AG08396 (cell line): ENCODE measurements at places on chromosomes 13 and 19.
A peak's percentile ranks its signal among the peaks of the same experiment; 100 is the strongest.

- peak; percentile 82 for DNase-seq
Measured at GRCh38 chr19:49145573-49146407, 9.4 kb downstream of the HRC start.

- DNase-seq: peak; percentile 53
Measured at GRCh38 chr19:7516333-7516732, 430 bp downstream of the ZNF358 start.

DNA sequence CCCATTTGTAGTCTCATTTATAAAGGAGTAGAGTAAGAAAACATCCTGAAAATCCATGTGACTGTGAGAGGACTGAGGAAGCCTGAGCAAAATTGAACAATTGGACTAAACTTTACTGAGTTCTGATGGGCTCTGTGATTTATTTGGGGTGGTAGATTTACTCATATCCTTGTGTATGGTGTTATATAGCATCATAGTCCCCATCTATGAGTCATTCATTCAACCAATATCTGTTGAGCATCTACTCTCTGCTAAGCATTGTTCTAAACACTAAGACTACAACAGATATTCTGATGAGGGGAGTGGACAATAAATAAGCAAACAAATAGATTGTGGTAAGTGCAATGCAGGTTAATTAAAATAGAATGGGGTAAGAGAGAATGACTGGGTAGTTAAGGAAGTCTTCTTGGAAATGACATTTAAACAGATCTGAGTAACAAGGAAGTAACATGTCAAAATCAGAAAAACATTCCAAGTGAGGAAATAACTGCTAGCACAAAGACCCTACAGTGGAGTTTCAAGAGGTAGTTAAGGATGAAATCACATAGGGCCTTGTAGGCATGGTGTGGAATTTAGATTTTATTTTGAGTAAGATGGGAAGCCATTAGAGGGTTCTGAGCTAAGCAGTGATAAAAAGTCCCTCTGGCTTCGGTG, 36.3 kb upstream of the MLNR start:
- no peak for DNase-seq

- DNase-seq: no peak
Measured at GRCh38 chr19:35629332-35629633, 447 bp downstream of the RBM42 start.

GRCh38 chr19:5369962-5370367, 29.4 kb upstream of the PTPRS start:
- DNase-seq: peak; percentile 42

GRCh38 chr13:99393791-99394735, 86.9 kb upstream of the GPR183 start:
- DNase-seq: no peak

GRCh38 chr13:29129616-29130015, 309.5 kb downstream of the MTUS2 start:
- DNase-seq: no peak

DNA sequence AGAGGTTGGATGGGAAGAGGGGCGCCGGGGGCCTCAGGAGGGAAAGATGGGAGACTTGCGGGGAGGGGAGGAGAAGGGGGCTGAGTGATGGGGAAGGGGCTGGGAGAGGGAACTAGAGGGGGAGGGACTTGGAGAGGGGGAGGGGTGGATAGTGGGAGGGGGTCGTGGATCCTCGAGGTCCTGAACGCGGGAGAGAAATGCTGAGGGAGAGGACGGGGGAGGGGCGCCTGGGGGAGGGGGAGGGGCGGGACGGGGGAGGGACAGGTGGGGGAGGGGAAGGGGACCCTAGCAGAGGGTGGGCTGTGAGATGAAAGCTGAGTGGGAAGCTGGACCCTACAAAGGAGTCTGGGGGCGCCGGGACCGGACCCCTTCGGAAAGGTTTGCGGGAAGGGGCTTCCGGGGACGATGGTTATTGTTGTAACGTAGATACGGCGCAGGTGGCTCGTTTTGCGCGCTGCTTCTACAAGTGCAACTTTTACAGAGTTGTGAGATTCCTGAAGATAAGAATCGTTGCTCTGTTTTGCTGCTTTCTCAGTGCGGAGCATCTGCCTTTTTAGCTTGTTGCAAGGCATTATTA, 418 bp downstream of the ZNF444 start:
- DNase-seq: peak; percentile 51

DNA sequence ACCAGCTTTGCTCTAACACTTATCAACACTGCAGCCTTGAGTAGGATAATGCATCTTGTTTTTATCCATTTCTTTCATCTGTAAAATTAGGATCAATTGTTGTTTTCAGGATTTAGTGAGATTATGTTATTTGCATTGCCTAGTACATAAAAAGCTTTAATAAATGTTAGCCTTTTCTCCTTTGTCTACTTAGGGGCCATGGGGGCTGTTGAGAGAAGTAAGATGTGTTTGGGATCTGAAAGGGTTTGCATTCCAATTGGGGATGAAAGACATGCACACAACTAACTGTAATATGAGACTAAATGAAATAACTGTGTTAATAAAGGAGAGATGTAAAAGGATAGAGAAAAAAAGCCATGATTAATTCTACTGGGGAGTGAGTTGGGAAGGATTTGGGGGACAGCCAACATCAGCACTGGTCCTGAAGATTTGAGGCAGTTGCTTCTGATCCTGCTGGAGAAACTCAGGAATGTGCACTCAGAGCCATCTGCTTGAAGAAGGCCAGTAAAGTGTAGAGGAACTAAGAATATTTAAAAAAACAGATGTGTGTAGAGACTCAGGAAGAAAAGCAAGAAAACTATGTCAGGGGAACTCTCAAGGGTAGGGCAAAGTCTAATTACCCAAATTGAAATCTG, 236.3 kb downstream of the OLFM4 start:
- no peak for DNase-seq

DNA sequence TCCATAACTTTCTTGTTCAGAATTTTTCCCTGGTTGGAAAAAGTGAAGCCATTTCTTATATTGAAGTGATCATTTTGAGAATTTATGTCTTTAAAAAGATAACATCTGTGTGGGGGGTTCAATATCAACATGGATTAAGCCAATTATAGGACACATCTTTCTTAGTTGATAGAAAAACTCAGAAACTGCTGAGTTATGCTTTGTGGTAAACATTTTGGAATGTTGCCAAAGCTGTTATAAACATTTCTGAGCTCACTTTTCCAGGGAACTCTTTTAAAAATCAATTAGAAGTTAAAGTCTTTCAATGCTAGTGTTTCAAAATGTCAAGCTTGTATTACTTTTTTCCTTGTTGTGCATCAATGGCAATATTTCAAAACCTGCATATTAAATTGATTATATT, 248.8 kb downstream of the DACH1 start:
- DNase-seq: no peak

GRCh38 chr13:94454906-94455305, 24.6 kb downstream of the DCT start:
- no peak for DNase-seq

GRCh38 chr19:39507715-39508364, 7.1 kb upstream of the SELENOV start:
- DNase-seq: no peak

DNA sequence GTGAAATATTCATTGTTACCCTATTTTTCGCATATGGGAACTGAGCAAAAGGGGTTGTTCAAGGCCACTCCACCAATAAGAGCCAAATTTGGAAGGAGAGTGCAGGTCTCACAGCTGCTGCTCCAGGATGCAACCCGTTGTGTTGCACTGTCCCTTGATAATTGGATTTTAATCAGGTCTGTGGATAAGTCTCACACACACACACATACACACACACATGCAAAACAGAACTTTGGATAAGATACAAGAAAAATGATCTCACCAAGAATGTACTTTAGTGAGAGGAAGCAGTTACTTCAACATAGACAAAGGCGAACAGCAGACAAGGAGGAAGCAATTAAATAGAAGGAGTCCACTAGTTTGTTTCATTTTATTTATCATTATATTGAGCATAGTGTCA, 127.3 kb upstream of the EDNRB start:
- no peak for DNase-seq

GRCh38 chr19:54883228-54883627, 9.2 kb downstream of the FCAR start:
- DNase-seq: no peak

- no peak for DNase-seq
Measured at GRCh38 chr13:95707442-95708390, 30.8 kb downstream of the DNAJC3 start.

- peak; percentile 83 for DNase-seq
Measured at GRCh38 chr19:2327773-2328400, 499 bp downstream of the LSM7 start.

GRCh38 chr19:14632286-14632685, 42.4 kb downstream of the ADGRE3 start:
- peak; percentile 14 for DNase-seq

GRCh38 chr13:102402290-102402689, 442 bp upstream of the FGF14 start:
- DNase-seq: peak; percentile 71

DNA sequence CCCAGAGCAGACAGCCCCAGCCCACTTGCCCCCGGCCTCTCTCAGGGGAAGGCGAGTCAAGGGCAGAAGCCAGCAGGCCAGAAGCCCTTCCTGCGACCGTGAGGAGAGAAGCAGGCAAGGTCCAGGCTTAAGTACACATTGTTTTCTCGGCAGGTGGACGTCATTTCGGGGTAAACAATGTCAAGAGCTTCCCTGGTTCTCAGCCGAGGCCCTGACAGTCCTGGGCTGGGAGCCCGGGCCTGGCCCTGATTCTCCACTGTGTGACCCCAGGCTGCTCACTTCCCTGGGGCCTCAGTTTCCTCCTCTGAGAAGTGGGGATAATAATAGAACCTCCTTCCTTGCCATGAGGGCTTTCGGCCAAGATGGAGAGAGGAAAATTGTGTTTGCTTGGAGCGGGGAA, 19.4 kb downstream of the PLVAP start:
- DNase-seq: no peak

DNA sequence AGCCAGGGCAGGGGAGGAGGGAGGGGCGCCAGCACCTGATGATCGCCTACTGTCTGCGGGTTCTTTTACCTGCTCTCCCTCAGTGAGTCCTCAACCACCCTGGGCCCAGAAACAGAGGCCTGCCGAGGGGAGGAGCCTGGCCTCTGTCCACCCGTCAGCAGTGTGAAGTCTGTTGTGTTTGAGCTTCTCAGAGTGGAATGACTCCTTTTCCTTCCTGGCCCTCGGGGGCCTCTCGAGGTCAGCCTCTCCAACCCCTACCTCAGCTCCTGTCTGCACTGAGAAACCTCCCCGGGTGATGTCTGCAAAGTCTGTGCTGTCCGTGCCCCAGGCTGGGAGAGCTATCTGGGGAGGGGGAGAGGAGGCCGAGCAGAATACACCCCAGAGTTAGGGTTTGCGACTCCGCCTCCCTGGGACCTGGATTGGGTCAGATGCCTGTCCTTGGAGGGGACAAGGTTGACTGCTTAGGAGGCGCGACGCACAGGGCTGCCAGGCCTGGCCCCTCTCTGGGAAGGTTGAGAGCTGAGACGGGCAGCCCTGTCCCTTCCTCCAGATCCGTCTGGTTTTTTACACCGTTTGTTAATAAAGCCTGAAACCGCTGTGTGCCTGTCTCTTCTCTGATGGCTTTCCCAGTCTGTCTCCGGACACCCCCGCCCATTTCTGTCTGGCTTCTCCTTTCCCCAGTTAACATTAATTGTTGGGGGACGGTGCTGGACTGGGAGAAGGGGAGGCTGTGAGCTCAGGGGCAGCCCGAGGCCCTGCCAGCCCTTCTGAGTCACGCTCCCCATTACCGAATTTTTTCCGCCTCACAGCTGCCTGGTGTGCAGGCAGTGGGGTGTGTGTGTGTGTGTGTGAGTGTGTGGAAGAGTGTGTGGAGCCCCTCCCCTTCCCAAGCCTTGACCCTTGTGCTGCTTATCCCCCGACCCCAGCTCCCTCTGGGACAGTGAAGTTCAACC, 989 bp upstream of the SSC5D start:
- DNase-seq: peak; percentile 94

DNA sequence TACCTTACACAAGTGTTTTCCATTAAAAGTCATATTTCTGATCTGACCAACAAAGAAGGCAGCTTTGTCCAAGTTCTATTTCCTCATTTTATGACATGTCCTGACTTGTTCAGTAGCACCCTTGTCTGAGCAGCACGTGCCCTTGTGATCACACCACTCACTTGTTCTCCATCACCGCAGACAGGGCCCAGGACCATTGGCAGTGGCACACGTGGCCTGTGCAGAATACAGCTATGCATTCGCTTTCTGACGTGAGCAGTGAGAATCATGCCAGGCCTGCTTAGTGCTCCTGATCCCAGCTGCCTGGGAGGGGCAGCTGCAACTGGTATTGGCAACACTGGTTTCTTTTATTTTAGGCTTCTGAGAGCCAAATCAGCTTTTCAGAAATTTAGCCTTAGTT, 134.2 kb downstream of the FRY start:
- no peak for DNase-seq

- DNase-seq: no peak
Measured at GRCh38 chr13:99847318-99847750, 124.2 kb downstream of the ZIC5 start.

DNA sequence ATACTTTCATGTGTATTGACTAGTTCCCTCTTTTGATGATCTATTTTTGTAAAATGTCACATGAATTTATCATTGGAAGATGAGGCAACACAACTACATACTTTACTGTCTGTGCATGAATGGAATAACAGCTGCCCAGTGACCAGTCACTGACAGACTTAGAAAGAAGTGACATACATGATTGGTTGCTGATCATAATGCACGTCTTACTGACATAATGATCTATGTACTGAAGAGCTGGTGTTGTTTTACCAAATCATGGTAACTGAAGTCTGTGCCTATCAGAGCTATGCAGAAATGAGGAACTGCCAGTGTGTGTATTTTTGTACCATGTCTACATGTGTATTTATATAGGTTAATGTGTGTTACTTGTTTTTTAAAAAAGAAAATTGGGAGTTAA, 26.5 kb downstream of the GPR18 start:
- DNase-seq: no peak

GRCh38 chr13:71517004-71517403, 350.0 kb downstream of the DACH1 start:
- DNase-seq: no peak

DNA sequence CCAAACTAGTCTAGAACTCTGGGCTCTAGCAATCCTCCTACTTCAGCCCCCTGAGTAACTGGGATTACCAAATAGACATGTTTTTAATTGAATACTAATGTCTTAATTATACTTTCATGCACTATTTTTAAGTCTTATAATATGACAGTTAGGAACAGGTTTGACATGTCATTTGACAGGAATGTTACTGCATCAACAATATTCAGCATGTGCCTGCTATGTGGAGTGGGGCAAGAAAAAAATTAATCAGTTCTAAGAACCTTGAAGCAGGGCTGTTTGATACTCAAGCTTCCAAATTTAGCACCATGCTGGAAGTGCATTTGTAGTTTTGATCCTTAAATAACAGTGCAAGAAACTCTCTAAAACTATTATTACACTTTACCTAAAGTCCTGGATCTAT, 265.3 kb downstream of the MZT1 start:
- DNase-seq: no peak

- no peak for DNase-seq
Measured at GRCh38 chr13:88526853-88527215, 855.7 kb downstream of the SLITRK5 start.

GRCh38 chr13:38883783-38884182, 106.8 kb downstream of the STOML3 start:
- no peak for DNase-seq

- DNase-seq: no peak
Measured at GRCh38 chr13:42364613-42365000, 92.7 kb downstream of the AKAP11 start.

GRCh38 chr19:42191855-42192254, 25.6 kb downstream of the DEDD2 start:
- peak; percentile 71 for DNase-seq

GRCh38 chr13:41851351-41851750, 109.6 kb downstream of the VWA8 start:
- DNase-seq: no peak

GRCh38 chr13:110387451-110388107, 80.5 kb downstream of the COL4A2 start:
- DNase-seq: no peak
